ENCODE measurements at places on chromosomes 1 and 21. TPM values are rescaled to one million over a fixed set of nuclear protein-coding genes. Genes with fewer than 3 reads are reported as not detected.

- peaks cover 19% of the 10 kb centered on the region for H3K36me3 ChIP-seq
- no peak overlapping the region for H3K4me3 ChIP-seq
- DNase-seq, result no peak
- no peak overlapping the region for H3K27ac ChIP-seq
- no peaks in the 10 kb centered on the region for H3K4me1 ChIP-seq
These were observed 37.9 kb downstream of the GRHL3 start for GRCh38 chr1:24357038-24357437.

DNA sequence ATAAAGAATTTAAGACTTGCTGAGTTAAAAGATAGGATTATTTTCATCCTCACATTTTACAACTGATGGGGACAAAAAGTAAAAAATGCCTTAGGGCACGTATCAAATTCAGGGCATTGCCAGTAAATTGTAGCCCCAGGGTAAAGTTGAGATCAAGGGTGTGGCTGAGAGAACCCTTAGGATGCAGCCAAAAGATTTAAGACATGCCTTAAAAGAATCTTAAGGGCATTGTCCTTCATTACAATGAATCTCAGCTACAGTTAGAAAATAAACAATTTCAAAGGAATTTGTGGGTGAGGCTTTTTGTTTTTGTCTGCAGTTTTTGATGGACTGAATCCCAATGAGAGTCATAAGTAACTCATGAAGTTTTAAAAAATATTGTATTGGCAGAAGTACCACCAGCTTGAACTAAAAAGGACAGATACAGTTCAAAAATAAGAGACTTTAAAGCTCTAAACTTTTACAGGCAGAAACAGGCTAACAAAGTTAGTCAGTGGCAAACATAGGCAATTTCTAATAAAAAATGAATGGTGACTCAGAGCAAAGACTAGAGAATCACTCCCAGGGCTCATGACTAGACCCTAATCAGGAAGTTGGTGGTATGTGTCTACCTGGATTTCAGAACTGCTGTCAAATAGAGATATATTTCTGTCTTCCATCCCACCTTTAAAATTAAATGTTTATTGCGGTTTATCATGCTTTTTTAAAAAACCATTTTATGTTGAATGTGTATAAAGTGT lies 165.1 kb upstream of the SNX7 start:
- H3K27ac ChIP-seq, result no peak overlapping the region
- no peak overlapping the region for H3K4me3 ChIP-seq
- no peaks in the 10 kb centered on the region for H3K4me1 ChIP-seq

DNA sequence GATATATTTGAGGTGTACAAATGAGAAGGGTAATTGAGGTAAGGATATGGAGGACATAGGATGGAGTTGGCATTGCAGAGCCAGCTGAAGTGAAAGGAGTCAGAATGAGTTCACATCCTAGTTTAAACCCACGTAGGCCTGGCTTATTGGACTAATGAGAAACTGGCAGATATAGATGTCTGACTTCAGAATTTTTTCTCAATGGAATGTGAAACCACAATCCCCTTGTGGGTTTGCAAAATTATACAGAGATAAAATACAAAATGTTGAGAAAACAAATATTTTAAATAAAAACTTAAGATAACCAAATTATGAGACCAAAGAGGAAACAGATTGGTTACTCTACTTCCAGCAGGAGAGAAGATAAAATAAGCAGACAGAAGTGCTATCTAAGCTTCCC lies 277.4 kb upstream of the LRRC7 start:
- no peak overlapping the region for H3K4me3 ChIP-seq
- H3K27ac ChIP-seq, result no peak overlapping the region
- H3K36me3 ChIP-seq, result no peaks in the 10 kb centered on the region
- no peaks in the 10 kb centered on the region for H3K27me3 ChIP-seq
- DNase-seq, result no peak

GRCh38 chr1:233959102-233959501 lies 54.6 kb downstream of the SLC35F3 start:
- no peaks in the 10 kb centered on the region for H3K4me1 ChIP-seq
- H3K27ac ChIP-seq, result no peak overlapping the region
- no peak overlapping the region for H3K4me3 ChIP-seq
- peaks cover 2% of the 10 kb centered on the region for H3K27me3 ChIP-seq

DNA sequence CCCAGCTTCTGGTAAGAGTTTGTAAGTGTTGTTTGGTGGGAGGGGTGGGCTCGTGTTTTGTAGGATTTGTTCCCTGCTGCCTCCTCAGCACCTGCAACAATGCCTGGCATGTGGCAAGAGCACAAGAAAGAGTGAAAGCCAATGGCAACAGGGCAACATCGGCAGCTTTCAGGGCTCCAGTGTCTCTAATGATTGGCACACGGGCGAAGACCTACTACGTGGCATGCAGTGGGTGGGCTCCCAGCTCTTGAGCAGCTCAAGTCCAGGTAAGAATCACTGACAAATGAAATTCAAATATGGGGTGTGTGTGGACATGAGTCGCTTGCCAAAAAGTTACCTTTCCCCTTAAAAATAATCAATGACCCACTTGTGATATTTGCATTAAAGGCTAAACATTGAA lies 23.9 kb upstream of the SLC1A7 start:
- no peak overlapping the region for H3K27ac ChIP-seq
- no peaks in the 10 kb centered on the region for H3K36me3 ChIP-seq
- no peaks in the 10 kb centered on the region for H3K4me1 ChIP-seq
- H3K4me3 ChIP-seq, result no peak overlapping the region

DNA sequence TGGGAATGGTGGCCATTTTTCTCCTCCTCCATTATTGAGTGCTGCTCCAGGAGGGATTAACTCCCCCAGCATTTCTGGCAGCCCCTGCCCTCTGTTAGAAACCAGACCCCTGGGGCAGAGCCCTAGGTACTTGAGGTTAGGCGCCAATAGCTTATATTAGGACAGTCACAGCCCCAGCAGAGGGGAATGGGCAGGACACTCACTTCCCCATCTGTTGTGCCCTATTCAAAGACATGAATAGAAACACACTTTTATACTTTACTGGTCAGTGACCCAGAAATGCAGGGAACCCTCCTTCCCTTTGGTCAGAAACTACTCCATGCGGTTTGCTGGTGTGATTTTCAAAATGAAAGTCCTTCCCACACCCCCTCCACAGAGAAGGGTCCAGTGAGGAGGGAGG lies 267.7 kb downstream of the PTBP2 start:
- H3K27me3 ChIP-seq, result no peaks in the 10 kb centered on the region
- no peak overlapping the region for H3K4me3 ChIP-seq
- H3K27ac ChIP-seq, result no peak overlapping the region
- H3K4me1 ChIP-seq, result no peaks in the 10 kb centered on the region
- no peaks in the 10 kb centered on the region for H3K36me3 ChIP-seq
- DNase-seq, result no peak

DNA sequence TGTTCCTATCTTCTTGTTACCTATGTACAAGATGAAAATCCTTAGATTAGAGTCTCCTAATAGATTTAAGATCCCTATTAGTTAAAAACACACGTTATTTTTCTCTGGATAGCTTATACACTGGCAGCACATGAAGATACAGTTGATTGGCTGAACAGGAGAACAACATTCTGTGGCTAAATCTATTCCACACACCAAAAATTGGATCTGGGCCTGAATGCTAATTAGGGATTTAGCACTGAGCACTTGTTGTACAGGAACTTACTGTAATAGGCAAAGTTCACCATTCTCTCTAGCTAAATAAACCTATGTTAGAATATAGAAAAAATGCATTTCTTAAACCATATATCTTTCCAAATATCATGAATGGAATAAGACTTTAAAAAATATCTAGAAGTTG lies 117.1 kb upstream of the PTGFR start:
- H3K4me1 ChIP-seq, result peaks cover 10% of the 10 kb centered on the region
- H3K4me3 ChIP-seq, result no peak overlapping the region
- no peaks in the 10 kb centered on the region for H3K36me3 ChIP-seq
- no peaks in the 10 kb centered on the region for H3K27me3 ChIP-seq

DNA sequence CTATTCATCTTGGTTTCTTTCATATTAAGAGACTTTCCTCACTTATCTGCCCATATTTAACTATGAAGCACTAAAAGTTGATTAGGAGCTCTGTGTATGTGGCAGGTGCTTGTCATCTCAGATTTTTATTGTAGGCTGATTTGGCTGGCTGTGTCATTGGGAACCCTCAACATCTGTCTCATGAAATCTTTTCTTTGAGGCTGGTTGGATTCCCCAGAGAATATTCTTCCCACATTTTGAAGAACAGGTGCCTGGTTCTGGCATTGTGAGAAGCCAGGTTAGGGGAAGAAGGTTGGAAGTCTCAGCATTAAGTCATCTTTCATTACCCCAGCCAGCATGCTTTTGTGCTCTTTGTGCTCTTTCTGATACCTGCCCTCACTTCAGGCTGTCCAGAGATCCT lies 37.1 kb downstream of the EEIG2 start:
- H3K27ac ChIP-seq, result no peak overlapping the region
- no peaks in the 10 kb centered on the region for H3K36me3 ChIP-seq
- no peaks in the 10 kb centered on the region for H3K27me3 ChIP-seq
- H3K4me3 ChIP-seq, result no peak overlapping the region
- H3K4me1 ChIP-seq, result peaks cover 25% of the 10 kb centered on the region
- no peak for DNase-seq

DNA sequence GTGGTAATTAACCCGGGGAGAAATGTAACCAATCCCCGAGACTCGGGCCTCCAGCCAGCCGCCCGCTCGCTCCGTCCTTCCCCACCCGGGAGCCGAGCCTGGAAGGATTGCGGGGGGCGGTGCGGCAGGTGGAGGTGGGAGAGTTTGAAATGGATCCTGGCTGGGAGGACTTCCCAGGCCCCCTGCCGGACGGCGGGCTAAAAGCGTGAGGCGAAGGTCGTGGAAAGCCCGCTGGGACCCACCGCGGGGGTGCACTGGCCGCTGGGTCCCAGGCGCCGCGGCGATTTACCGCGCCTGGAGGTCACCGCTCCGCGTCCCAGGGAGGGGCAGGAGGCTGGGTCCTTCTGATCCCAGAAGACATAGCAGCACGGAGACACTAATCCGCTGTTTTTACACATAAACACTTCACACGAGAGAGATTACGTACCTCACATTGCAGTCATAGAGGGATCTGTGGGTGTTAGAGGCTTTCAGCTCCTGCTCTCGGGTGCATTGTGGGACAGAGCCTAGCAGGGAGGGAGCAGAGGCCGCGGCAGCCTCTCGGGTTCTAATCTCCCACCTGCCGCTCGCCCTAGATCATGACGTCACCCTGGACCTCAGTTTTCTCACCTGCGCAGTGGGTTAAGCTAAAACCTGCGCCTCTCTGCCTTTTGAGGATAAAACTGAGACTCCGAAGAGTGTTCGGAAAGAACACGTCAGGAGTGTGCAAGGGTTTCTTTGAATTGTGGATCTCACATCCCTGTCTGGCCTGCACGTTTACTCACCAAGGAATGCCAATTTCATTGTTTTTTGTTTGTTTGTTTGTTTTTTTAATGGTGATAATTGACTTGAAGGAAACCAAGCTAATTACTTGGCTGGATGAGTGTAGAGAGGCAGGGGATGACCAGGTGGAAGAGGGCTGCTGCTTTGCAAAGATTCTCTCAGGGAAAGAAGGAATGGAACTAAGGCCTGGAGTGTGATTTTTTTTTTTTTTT lies 17.1 kb upstream of the TMEM9 start:
- no peaks in the 10 kb centered on the region for H3K36me3 ChIP-seq
- peaks cover 3% of the 10 kb centered on the region for H3K27me3 ChIP-seq
- peak overlapping the region; percentile 77 for H3K27ac ChIP-seq
- peaks cover 16% of the 10 kb centered on the region for H3K4me1 ChIP-seq

- no peak overlapping the region for H3K27ac ChIP-seq
- no peaks in the 10 kb centered on the region for H3K27me3 ChIP-seq
- no peak overlapping the region for H3K4me3 ChIP-seq
- peaks cover 33% of the 10 kb centered on the region for H3K4me1 ChIP-seq
These were observed 420.7 kb upstream of the USP24 start for GRCh38 chr1:55635856-55636255.

GRCh38 chr1:11877074-11877473 lies 18.3 kb upstream of the NPPB start:
- no peaks in the 10 kb centered on the region for H3K36me3 ChIP-seq
- no peak for DNase-seq
- peaks cover 12% of the 10 kb centered on the region for H3K4me1 ChIP-seq
- no peak overlapping the region for H3K4me3 ChIP-seq

DNA sequence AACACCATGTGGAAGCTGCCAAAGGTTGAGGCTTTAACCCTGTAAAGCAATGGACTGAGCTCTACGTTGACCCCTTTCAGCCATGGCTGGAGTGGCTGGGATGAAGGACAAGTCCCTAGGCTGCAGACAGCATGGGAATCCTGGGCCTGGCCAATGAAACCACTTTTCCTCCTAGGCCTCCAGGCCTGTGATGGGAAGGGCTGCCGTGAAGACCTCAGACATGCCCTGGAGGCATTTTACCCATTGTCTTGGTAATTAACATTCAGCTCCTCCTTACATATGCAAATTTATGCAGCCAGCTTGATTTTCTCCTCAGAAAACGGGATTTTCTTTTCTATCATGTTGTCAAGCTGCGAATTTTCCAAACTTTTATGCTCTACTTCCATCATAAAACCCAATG lies 214.5 kb downstream of the RGS7 start:
- H3K4me3 ChIP-seq, result no peak overlapping the region
- no peaks in the 10 kb centered on the region for H3K36me3 ChIP-seq
- H3K27me3 ChIP-seq, result no peaks in the 10 kb centered on the region

DNA sequence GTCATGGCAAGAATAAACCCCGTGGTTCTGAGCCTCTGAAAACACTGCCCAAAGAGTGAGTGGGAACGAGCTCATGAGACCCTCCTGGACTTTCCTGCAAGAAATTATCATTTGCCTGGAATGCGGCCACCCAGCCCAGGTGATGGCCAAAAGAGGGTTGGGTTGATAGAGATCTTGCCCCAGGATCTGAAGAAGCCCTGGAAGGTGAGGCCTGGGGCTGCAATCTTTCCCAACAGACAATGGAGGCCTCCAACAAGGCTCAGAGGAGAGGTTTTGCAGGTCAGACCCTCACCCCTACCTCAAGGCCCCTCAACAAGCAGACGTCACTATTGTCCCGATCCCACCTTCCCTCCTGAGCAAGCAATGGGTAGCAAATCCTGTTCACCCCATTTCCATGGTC lies 106.0 kb upstream of the SOD1 start:
- no peaks in the 10 kb centered on the region for H3K36me3 ChIP-seq
- H3K4me3 ChIP-seq, result no peak overlapping the region
- H3K4me1 ChIP-seq, result peaks cover 25% of the 10 kb centered on the region
- DNase-seq, result no peak

GRCh38 chr1:185644531-185644930 lies 89.7 kb upstream of the HMCN1 start:
- no peak for DNase-seq
- H3K27ac ChIP-seq, result no peak overlapping the region
- H3K36me3 ChIP-seq, result no peaks in the 10 kb centered on the region
- H3K4me3 ChIP-seq, result no peak overlapping the region

DNA sequence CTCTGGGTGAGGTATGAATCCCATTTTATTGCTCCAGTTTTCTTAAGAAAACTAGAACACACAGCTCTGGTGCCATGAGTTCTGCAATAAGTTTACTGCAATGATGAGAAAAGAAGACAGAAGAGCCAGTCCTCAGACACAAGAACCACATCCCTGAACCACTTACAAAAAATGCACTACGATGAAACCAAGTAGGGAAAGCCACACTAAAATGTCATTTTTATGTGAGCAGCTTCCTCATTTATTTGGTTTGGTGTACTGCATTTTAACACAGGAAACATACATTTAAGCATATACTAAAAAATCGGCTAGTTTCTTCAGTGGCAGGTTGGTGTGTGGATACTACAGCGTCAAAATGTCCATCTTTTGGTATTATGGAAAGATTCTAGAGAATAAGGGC lies 95.9 kb downstream of the PTPN14 start:
- peaks cover 45% of the 10 kb centered on the region for H3K4me1 ChIP-seq
- H3K4me3 ChIP-seq, result no peak overlapping the region
- H3K27ac ChIP-seq, result no peak overlapping the region
- H3K36me3 ChIP-seq, result no peaks in the 10 kb centered on the region
- DNase-seq, result no peak

Gene RPS6KC1
- 9.3 TPM for total RNA-seq

Gene ARF1
- total RNA-seq, result 385 TPM

Gene LINGO4
- total RNA-seq, result 0.38 TPM

Gene SLC37A1
- total RNA-seq, result 23.1 TPM

Gene LRRN2
- total RNA-seq, result 0.21 TPM

Gene OLIG2
- total RNA-seq, result not detected

Gene VAV3
- total RNA-seq, result 152 TPM

Data from suprapubic skin (tissue), 4 donors.